ENCODE measurements at places on chromosomes 13 and 19. TPM values are rescaled to one million over a fixed set of nuclear protein-coding genes. Genes with fewer than 3 reads are reported as not detected.

The LILRA1 gene
- not detected for total RNA-seq

The RCBTB2 gene
- 1.3 TPM for total RNA-seq

The ZNF667 gene
- not detected for total RNA-seq

The ZIC2 gene
- total RNA-seq: 44.4 TPM

The GPR4 gene
- 0.10 TPM for total RNA-seq

The KCNRG gene
- 2.5 TPM for total RNA-seq

The SERTAD3 gene
- total RNA-seq: 32.4 TPM

- no peak for DNase-seq
Observed at GRCh38 chr13:92833071-92833470, 393.5 kb upstream of the GPC6 start.

GRCh38 chr19:29591670-29592069, 14.4 kb upstream of the POP4 start:
- no peak for DNase-seq

GRCh38 chr19:15837221-15837731, 21.8 kb upstream of the OR10H1 start:
- peak; percentile 83 for DNase-seq

GRCh38 chr13:52695856-52696255, 43.2 kb downstream of the SUGT1 start:
- no peak for DNase-seq

DNA sequence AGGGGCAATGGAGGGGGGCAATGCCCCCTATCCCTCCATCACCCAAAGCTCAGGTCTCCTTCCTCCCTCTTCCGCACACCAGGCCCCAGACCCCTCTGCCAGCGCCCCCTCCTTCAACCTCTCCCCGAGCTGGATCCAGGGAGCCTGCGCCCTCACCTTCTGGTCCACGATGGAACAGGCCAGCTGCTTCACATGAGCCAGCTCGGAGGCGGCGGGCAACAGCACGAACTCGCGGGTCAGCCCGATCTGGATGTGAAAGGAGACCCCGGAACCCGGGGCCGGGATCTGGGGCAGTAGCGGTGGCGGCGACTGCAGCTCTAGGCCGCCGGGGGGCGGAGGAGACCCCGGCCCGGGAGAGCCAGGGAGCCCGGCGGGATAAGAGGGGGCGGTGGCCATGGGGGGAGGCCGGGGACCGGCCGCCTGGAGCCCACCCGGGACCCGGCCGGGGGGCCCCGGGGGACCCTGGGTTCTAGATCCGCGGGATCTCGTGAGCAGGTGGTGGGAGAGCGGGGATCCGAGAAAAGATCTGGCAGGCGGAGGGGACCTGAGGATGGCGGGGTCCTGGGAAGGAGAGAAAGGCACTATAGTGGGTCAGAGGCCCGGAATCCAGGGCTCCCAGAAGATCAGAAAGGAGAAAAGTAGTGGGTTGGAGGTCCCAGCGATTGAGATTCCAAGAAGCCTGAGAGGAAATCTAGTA, 791 bp downstream of the PRKD2 start:
- DNase-seq: no peak

DNA sequence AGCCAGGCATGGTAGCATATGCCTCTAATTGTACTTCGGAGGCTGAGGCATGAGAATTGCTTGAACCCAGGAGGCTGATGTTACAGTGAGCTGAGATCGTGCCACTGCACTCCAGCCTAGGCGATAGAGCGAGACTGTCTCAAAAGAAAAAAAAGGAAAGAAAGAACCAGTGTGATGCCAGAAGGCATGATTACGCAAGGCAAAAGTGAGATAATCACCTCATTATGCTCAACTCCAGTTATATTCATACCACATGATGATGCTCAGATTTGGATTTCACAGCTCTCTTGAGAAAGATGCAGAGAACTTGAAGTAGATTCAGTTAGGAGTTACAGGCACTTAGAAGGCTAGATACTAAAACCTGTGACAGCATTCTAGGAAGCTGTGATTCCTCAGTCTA, 21.8 kb downstream of the RCBTB1 start:
- no peak for DNase-seq

GRCh38 chr13:47672245-47673008, 328.6 kb downstream of the SUCLA2 start:
- no peak for DNase-seq

- DNase-seq: no peak
Observed at GRCh38 chr19:35178701-35179100, 24.2 kb downstream of the FXYD5 start.

DNA sequence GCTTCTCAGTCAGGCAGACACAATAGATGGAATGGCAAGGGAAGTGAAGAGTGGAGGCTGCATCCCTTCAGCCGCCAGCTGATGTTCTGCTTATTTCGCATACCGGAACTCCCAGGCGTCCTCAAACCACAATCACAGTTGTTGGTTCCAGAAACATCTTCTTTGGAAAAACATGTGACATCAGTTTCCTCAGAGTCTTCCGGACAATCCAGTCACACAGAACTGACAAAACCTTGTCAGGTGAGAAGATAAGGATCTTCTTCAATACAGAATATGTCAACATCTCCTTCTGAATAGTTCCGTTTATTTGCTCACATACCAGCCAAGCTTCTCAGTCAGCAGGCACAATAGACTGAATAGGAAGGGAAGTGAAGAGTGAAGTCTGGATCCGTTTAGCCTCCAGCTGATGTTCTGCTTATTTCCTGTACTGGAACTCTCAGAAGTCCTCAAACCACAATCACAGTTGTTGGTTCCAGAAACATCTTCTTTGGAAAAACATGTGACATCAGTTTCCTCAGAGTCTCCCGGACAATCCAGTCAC, 45.1 kb upstream of the CEACAM21 start:
- DNase-seq: no peak

DNA sequence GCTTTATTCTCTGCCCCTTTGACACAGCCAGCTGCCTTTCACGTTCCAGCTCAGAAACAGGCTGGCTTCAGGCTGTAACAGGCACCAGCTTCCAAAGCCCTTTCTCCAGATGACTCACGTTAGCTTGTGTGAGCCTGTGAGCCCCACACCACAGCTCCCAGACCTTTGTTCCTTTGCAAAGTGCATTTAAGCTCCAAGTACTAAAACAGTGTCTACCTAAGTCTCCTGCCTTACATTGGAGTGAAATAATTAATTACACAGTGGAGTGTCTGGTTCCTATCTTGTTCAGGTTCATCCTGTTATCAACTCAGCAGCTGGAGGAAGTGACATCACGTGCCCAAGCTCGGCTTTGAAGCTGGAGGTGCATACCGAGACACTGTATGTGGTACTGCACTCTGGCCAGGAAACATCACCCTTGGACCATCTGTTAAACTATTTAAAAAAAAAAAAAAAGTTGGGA, 475.8 kb downstream of the FOXO1 start:
- no peak for DNase-seq

- DNase-seq: no peak
Observed at GRCh38 chr19:51480590-51480989, 2.3 kb downstream of the CEACAM18 start.

DNA sequence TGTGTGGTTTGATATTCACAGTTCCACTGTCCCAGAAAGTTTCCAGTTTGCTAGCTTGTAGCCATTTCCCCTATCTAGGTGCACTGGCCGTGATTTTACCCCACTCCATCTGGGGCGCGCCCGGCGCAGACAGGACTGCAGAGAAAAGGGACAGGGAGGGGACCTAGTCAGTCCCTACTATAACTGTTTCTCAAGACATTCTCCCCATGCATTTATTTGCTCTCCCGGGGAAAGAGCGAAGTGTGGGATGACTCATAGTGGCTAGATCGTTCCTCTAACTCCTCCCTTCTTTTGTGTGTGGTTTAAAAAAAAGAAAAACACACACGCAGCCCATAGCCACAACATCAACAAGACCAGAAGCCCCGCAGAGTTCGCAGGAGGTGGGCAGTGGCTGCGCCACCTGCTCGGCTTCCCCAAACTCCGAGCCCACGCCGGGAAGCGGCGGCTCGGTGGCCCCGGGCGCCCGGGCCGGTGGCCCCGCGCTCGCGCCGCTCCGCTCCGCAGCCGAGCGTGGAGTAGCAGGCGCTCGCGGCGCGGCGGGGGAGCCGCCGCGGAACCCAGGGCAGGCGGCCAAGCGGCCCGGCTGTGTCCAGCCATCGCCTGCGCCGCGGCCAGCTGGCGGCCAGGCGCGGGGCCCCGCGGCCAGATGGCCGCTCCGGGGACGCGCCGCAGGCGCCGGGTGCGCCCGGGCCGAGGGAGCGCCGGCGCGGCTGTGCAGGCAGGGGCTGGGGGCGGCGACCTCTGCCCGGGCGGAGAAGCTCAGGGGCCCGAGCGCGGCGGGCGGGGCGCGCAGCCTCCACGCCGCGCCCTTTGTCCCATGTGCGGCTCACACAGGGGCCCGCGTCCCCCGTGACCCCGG, 653 bp downstream of the TMTC4 start:
- DNase-seq: peak; percentile 28

DNA sequence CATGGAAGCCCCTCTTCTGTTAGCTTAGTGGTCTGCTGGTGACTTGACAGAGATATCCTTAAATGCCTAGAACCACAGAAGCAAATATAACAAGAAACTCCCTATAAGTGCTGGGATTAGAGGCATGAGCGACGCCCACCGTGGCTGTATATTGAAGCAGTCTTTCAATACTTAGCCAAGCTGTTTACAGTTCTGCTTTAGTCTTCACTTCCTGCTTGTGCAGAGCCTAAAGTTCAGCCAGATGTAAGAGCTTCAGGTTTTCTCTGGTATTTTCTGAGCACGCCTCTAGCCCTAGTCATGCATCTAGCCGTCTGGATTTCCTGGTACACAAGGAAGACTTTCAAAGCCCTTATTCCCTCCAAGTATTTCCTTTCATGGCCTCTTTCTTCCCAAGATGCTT, 28.5 kb downstream of the TRPM4 start:
- no peak for DNase-seq

DNA sequence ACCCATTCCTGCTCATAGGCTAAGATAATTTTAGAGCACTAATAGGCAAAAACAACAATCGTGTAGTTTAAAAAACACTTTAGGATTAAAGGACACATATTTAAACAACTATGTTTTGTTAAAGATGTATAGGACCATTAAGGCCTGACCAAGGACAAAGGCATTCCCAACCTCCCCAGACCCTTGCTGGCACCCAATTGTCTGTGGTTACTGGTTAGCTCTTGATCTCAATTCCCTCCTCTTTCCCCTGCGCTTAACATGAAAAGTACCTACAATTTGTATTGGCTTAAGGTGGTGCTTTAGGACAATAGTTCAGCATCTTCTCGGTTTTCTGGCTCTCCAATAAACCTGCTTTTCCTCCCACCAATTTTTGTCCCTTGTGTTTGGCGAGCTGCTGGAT, 51.0 kb downstream of the TEX26 start:
- DNase-seq: no peak

- DNase-seq: no peak
Observed at GRCh38 chr13:102277286-102277685, 124.6 kb downstream of the FGF14 start.

- DNase-seq: no peak
Observed at GRCh38 chr13:27201661-27202060, 30.1 kb upstream of the USP12 start.

DNA sequence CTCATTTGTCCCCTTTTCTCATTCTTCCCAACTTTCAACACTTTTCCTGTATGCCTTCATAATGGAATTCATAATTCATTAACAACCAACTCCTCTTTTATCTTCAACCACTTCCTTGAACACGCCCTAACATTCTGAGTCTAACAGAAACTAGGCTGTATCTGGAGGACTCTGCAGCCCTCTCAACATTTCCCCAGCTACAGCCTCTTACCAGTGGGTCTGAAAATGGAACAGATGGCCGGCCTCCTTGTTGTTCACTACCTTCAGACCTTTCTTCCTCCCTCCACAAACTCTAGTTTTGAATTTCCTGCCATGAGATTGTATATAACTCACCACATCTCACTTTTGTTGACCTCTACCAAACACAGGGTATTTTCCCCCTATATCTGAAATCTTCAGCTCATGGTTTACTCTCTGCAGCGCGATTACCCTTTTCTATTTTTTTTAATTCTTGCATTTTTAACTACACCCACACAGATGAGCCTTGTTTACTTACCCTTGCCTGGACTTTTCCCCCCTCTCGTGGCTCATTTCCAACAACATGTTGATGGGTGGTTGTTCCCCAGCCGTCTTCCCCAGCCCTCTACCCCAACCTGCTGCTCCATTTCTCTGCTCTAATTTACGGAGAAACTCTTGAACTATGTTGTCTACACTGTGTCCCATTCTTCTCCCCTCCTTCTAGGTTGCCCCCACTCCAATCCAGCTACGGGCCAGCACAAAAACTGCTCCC, 846 bp downstream of the ZNF790 start:
- no peak for DNase-seq

GRCh38 chr19:56594783-56595547, at the start of gene ZNF71:
Gene ZNF71, plus strand, starts transcription at chr19:56595302. Its CDS starts 6,257 bp downstream, at chr19:56601559.
- no peak for DNase-seq

DNA sequence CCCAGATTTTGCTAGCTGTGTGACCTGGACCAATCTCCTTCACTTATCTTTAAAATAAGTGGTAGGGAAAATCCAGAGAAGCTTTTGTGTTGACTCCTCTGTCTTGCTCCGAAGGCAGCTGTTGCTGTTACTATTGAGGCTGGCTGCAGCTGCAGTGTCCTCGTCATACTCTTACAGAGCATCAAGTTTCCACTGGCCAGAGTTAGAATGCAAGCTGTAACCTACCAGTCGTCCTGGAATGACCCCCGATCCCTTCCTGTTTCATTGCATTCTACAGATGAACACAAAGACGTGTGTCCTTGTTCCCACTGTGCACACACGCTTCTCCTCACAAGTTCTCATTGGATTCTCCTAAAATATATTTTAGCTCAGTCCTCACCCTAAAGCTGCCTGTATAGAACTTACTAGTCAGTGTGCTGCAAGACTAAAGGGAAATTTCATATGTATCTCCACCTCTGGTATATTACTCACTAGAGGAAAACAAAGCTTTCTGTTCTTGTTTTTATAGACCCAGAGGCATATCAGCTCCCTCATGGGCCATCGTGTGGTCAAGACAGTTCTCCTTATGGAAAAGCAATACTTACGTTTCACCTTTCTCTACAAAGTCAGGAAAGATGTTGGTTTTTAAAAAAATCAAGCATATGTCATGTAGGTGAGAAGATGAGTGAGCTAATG, 589.8 kb downstream of the LMO7 start:
- no peak for DNase-seq

DNA sequence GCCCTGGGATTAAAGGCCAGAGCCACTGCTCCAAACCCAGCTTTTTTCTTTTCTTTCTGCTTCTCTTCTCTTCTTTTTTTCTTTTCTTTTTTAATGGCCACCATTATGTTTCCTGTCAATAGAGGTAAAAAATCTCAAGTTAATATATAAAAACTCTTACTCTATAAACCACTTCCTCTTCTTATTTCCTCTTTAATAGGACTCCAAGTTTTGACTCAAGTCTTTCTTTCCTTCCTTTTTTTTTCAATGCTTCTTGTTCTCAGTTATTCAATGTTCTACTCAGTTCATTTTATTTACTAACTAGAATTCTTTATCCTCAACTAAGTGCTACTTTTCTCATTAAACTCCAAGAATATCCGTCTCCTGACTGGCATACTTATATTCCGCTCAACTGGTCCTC, 27.1 kb upstream of the MYCBP2 start:
- no peak for DNase-seq

DNA sequence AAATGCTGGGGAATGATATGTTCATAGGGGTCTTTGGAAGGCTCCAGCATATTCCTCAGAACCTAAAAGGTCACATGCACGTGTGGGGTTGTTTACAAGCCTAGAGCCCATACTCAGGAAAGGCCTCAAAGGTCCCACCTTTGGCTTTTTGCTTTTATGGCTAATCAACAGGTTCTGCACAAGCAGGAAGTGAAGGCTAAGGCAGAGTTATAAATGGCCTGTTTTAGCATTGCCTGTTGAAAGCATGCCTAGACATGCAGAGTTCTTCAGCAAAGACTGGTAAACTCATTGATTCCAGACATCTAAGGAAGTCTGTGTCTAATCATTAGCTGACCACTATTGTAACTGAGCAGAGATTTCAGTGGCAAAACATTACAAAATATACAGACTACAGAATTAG, 198.3 kb downstream of the KCNRG start:
- no peak for DNase-seq
